ENCODE measurements at places on chromosomes 2 and 18.

- DNase-seq, result no peak
Measured at GRCh38 chr18:36493349-36494159, 196.0 kb downstream of the FHOD3 start.

- DNase-seq, result no peak
Measured at GRCh38 chr2:213199871-213200270, 48.5 kb upstream of the IKZF2 start.

DNA sequence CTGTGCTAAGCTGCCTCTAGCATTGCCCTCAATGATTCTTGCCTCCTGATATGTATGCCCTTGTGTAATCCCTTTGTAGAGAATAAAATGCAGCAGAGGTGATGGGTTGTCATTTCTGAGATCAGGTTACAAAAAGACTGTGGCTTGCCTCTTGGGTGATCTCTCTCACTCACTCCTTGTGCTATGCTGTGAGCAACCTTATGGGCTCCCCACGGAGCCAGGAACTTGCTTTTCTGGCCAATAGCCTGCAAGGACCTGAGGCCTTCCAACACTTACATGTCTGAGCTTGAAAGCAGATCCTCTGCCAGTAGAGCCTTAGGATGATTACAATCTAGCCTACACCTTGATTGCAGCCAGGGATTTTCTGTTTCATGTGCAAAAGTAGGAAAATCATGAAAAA lies 123.1 kb upstream of the XIRP2 start:
- no peak for DNase-seq

GRCh38 chr2:122145856-122146255 lies 390.4 kb downstream of the TSN start:
- DNase-seq, result no peak

GRCh38 chr2:109331081-109331480 lies 202.1 kb downstream of the SH3RF3 start:
- no peak for DNase-seq

DNA sequence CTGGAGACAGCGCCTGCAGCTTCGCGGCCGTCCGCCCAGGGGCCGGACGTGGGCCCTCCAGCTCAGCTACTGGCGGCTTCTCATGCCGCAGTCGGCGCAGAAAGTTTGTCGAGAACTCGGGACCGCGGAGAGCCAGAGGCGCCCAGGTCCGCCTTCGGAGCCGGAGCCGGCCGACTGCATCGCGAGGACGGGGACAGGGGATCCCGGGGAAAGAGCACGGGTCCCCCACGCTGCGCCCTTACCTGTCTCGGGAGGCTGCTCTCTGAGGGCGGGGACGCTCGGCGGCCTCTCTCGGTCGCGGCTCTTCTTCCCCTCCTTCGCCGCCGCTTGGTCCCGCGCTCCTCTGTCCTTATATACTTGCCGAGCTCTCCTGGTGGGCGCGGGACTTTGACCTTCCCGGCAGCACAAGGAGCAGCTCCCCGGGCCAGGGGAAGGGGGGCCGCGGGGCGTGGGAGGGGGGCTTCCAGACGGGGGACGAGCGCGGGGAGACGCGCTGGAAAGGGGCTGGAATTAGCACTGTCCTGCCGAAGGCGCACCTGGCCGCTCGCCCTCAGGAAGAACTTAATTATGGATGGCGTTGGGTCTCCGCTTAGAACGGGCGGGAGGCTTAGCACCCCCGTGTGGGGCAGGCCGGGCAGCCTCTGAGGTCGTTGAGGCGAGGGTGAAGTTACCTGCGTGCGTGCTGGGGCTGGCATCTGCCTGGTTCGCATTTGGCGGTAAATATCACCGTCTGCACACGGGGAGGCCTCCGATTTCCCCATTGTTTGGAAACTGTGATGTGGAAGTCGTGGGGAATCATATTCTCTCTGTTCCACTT lies at the start of gene POMC:
Gene POMC (minus strand): TSS at position 325 of the 817 bp plus-strand sequence. CDS start 3,808 bp downstream, outside the sequence.
- DNase-seq, result no peak

DNA sequence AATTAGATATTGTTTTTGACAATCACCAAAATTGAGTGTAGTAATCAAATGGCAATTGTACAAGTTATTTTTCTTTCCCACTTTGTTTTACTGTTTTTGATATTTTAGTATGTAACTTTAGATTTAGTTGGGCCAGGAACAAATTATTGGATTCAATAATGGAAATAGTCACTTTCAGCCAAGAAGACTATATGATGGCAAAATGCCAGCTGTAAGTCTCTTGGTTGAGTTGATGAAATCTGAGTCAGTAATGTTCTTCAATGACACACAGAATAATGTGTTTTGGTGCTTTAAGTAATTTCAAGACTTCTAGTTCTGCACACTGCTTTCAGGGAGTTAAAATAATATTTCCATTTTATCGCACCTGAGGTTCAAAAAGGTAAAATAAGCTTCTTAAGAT lies 2022.0 kb upstream of the CELF4 start:
- no peak for DNase-seq

GRCh38 chr18:13585379-13586153 lies 140.8 kb downstream of the FAM210A start:
- DNase-seq, result no peak

DNA sequence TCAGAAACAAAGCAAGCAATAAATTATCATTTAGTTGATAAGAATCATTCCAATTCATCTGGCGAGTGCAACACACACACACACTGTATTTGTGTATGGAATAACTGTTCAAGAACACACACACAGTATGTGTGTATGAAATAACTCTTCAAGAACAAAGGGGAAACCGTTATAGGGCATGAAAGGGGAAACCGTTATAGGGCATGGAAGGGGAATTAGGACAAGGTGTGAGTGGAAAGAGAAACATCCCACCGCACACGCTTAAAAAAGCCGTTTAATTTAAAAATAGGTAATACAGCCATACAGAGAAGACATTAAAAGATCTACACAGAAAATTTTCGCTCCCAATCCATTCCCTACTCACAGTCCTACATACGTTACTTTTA lies 607 bp upstream of the TSN start:
- DNase-seq, result no peak

- DNase-seq, result no peak
Measured at GRCh38 chr2:72576459-72576858, 249.4 kb downstream of the EXOC6B start.

- no peak for DNase-seq
Measured at GRCh38 chr2:160650196-160651118, 156.8 kb upstream of the RBMS1 start.

DNA sequence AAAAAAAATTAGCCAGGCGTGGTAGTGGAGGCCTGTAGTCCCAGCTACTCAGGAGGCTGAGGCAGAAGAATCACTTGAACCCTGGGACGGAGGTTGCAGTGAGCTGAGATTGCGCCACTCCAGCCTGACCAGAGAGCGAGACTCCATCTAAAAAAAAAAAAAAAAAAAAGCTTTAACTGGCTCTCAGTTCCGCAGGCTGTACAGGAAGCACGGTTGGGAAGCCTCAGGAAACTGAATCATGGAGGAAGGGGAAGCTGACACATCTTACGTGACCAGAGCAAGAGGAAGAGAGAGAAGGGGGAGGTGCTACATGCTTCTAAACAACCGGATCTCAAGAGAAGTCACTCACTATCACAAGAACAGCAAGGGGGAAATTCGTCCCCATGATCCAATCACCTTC lies 505.6 kb upstream of the SLC8A1 start:
- no peak for DNase-seq

Measured in erythroblast (primary cell).